Tongue (tissue), 3 donors: ENCODE measurements at places on chromosomes 5 and 9. TPM values are rescaled to one million over a fixed set of nuclear protein-coding genes. Genes with fewer than 3 reads are reported as not detected.
A peak's percentile ranks its signal among the peaks of the same experiment; 100 is the strongest.

DNA sequence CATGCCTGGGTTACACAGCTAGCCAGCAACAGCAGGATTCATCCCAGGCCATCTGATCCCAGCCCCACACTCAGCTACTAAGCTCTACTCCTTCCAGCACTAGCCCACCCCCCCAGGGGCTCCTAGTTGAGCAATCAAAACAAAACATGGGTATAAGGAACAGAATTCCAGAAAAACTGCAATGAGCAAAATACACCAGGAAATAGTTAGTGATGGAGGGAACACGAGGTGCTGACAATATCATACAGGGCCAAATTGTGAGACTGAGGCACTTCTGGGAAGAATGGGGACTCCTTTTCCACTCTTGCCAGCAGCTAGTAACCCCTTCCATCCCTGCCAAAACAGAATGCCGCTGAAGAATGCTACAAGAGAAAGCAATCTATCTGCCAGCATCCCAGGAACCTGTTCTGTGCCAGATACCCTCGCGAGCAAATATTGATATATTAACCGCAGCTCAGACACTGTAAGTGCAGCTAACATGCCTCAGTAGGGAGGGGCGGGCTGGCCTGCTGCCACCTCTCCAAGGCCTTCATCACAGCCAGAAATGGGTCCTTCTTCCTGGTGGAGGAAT lies 161.4 kb downstream of the SLIT3 start:
- DNase-seq: peak; percentile 25

GPR151 gene
- not detected for total RNA-seq

PCDHB9 gene
- 1.7 TPM for total RNA-seq

DNA sequence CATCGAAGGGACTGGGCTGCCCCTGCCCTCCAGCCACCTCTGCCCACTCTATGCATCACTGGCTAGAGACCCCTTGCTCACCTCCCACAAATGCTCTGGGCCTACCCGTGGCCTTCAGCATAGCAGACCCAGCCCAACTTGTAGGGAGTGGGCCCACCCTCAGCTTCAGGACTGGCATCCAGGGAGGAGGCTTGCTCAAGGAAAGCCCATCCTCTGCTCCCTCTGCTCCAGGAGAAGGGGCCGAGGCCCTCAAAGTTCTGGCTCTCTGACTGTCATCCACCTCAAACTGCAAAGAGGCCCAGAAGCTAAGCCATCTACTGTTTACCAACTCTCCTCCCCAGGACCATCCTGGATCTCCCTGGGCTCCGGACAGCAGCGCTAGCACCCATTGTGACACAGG lies 84.5 kb downstream of the C5orf15 start:
- DNase-seq: no peak

DNA sequence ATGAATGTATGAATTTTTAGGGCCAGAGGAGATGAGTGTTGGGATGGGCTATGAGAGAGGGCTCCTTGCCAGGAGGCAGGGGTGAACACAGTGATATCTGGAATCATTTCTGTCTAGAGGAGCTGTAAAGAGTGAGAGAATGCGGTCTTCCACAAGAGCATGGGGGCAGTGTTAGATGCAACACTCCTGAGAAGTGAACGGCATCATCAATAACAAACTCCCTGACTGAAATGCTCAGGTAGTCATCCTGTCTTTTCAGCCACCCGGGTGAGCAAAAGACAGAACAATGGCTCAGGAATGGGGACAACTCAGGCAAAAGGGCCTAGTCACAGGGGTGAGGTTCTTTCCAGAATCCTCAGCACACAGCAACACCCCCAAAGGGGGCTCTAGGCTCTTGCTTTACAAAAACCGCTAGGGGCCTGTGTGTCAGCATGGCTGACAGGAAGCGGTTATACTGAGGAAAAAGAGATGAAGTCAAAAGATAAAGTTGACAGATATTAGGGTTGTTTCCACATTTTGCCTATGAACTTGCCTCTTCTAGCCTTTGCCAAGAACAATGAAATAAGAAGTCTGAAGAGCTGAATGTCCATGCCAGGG lies 104.6 kb upstream of the LRRTM2 start:
- no peak for DNase-seq
